Fibroblast of skin of back (primary cell): ENCODE measurements at places on chromosomes 5 and 9.

DNA sequence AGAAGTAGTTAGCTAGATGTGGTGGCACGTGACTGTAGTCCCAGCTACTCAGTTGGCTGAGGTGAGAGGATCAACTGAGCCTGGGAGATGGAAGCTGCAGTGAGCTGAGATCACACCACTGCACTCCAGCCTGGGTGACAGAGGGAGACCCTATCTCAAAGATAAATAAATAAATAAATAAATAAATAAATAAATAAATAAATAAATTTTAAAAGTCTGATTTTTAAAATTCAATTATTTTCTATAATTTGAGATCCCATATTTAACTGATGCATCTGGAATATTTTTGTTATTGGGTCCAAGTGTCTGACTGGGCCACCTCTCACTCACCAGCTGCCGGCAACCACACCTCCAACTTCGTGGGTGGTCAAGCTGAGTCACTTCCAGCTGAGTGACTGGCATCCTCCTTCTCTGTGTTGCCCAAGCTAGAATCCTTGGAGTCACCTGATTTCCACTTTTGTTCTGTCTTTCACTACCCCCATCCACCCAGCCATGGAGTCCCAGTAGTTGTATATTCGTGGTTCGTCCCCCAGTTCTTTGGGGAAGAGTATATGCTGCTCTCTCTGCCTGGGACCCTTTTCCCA lies 70.9 kb downstream of the EGFLAM start:
- DNase-seq, result peak; percentile 53

DNA sequence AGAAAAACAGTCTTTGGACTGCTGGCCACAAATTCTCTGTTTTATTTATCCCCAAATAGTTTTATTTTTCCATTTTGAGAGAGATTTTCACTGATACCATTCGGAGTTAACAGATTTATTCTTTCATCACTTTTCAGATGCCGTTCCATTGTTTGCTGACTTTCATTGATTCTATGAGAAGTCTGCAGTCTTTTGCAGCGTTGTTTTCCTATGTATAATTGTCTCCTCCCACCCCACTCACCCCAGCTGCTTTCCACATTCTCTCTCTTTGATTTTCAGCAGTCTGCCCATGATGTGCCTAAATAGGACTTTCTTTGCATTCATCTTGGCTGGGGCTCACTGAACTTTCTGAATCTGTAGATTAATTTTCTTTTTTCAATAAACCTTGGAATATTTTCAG lies 107.6 kb downstream of the C9orf50 start:
- DNase-seq, result no peak

DNA sequence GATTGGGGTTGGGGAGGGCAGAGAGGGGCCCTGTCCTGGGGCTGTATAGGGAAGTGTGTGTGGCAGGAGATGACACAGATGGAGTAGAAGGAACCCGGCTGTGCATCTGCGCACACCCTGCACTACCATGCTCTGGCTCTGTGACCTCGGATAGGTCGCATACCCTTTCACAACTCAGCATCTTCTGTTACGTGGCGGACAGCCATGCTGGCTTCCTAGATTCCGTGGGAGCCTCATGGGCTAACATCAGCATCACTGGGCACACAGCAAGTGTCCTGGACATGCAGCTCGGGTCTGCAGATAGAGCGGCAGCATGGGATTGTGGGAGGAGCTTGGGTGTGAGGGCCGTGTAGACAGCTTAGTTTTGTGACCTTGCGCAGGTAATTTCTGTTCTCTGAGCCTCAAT lies 9.2 kb downstream of the ARPC5L start:
- DNase-seq, result no peak

- DNase-seq, result no peak
Measured at GRCh38 chr5:1914471-1914870, 31.7 kb upstream of the IRX4 start.

GRCh38 chr5:74337254-74337983 lies 303.1 kb downstream of the ENC1 start:
- DNase-seq, result no peak

GRCh38 chr5:60509519-60509918 lies 190.4 kb downstream of the DEPDC1B start:
- no peak for DNase-seq

DNA sequence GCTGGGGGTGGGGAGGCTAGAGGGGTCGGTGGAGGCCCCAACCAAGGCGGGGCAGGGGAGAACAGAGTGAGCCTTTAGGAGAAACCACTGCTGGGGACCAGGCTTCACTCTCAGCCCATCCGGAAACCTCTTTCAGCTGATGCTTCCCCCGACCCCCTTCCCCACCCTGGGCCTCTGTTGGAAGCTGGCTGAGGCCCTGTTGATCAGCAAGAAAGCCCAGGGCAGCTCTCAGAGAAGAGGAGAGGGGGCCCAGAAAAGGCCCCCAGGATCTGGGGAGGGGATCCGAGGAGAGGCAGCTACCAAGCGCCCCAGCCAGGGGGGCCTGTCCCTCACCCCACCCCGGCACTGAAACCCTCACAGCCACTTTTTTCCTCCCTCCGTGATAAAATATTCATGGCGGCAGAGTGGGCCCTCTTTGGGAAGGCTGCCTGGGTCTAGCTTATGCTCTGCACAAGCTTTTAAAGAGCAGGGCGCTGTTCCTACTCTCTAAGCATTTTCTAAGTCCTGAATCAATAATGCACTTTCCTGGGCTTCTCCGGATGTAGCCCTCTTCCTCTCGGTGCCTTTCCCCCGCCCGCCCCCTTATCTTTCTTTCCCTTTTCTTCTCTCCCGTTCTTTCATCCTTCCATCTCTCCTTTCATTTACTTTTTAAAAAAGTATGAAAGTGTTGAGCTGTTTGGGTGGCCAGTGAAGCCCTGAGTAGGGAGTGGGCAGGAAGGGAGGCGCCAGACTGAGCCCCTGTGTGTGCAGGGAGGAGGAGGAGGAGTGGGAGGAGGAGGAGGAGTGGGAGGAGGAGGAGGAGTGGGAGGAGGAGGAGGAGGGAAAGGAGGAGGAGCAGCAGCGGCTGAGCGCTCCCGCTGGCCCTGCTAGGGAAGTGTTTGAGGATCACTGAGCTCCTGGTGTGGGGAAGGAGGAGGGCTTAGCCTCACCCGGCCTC lies 23.5 kb downstream of the NTNG2 start:
- peak; percentile 24 for DNase-seq

DNA sequence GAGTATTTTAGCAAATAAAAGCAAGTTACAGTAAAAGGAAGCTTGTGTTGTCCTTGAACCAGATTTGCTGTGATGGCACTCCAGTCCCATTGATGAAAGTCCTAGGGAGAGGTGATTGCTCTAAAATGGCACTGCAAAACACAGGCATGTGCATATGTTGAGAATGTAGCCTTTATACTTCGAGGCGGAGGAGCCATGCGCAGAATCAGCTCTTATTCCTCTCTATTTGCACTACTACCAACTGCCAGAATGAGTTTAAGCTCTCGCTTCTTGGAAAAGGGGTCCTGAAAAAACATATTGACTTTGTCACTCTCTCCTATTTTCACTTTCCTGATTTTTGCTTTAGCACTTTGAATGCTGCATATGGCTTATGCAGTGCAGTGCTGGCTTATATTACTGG lies 278.0 kb upstream of the KLF9 start:
- DNase-seq, result no peak

- DNase-seq, result peak; percentile 51
Measured at GRCh38 chr5:142922223-142922952, 152.2 kb downstream of the ARHGAP26 start.

- DNase-seq, result no peak
Measured at GRCh38 chr9:89398621-89399020, 80.3 kb downstream of the SECISBP2 start.

GRCh38 chr5:123754908-123755307 lies 242.9 kb downstream of the CSNK1G3 start:
- DNase-seq, result peak; percentile 38

GRCh38 chr5:174192901-174193300 lies 147.4 kb downstream of the NSG2 start:
- DNase-seq, result no peak

GRCh38 chr5:146047396-146047795 lies 58.0 kb downstream of the PLAC8L1 start:
- DNase-seq, result no peak
